ENCODE measurements at places on chromosomes 1 and 21.

DNA sequence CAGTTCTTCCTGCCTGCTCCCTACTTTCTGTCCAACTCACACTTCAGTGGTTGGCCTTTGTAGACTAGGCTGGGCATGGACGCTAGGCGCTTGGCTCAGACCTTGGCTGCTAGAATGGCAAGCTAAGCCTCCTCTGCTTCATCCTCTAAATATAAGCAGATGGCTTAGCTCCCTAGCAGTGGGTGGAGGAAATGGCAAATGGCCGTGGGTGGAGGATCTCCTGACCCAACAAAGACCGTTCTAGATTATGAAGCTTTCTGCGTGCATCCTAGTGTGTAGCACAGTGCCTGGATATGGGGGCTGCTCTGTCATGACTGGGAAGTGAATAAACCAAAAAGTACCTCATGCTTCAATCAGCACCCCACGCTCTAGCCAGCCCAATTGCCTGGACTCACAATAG, 10.4 kb upstream of the ETV3L start:
- no peak for DNase-seq

- peak; percentile 25 for DNase-seq
Measured at GRCh38 chr1:3483801-3484444, 29.5 kb downstream of the ARHGEF16 start.

- DNase-seq: no peak
Measured at GRCh38 chr1:245181158-245181517, 26.4 kb downstream of the KIF26B start.

- DNase-seq: no peak
Measured at GRCh38 chr1:26285366-26286063, 5.6 kb downstream of the SH3BGRL3 start.

Measured in endothelial cell of umbilical vein (primary cell).